Pons (tissue), 1 donor: ENCODE measurements at places on chromosomes 1 and 21.

- DNase-seq: no peak
Observed at GRCh38 chr1:32810358-32810757, 6.8 kb downstream of the YARS1 start.

DNA sequence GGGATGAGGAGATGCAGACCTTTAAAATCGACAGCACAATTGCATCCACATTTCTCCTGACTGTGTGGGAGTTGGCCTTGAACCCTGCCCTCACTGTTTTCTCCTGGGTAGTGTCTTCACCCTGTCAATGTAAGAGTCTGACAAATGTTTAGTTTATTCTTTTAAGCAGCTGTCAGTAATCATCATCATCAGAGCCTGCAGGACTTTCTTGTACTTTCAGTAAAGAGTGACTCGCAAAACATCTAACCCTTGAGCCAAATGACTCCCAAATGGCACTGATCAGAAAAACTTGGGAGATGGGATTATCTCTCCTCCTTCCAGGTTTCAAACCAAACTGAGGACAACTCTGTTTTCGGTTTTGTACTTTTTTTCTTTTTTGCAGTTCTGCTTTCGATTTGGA, 460.2 kb downstream of the KIF26B start:
- peak; percentile 9 for DNase-seq

DNA sequence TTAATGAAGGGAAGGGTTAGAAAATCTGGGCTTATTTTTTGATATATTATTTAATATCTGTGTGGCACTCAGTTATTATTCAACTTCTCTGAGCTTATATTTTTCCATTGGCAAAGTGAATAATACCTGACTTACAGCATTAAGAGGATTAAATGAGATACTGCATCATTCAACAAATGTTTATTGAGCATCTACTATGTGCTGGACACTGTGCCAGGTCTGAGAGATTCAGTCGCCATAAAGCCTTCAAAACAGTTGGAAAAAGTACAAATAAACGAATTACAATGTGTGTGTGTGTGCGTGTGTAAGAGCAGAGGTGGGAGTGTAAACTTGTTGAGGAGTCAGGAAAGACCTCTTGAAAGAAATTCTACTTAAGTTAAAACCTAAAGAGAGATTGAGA, 87.9 kb upstream of the CD53 start:
- DNase-seq: no peak

DNA sequence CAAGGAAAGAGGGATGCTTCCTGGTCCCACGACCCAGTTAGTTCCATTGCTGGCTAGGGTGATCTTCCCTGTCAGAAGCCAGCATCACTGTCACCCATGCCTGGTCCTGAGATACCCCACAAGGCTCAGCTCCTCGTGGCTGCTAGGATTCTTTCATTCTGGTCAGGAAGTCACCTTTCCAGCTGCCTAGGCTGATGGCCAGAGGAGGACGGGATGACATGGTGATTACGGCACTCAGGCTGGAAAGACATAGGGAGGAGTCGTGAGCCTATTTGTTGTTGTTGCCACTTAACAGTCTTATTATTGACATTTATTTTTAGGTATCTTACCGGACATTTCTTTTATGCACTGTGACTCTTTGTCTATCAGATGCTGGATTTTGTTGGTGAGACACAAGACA, 20.0 kb upstream of the MAPKAPK2 start:
- DNase-seq: no peak

DNA sequence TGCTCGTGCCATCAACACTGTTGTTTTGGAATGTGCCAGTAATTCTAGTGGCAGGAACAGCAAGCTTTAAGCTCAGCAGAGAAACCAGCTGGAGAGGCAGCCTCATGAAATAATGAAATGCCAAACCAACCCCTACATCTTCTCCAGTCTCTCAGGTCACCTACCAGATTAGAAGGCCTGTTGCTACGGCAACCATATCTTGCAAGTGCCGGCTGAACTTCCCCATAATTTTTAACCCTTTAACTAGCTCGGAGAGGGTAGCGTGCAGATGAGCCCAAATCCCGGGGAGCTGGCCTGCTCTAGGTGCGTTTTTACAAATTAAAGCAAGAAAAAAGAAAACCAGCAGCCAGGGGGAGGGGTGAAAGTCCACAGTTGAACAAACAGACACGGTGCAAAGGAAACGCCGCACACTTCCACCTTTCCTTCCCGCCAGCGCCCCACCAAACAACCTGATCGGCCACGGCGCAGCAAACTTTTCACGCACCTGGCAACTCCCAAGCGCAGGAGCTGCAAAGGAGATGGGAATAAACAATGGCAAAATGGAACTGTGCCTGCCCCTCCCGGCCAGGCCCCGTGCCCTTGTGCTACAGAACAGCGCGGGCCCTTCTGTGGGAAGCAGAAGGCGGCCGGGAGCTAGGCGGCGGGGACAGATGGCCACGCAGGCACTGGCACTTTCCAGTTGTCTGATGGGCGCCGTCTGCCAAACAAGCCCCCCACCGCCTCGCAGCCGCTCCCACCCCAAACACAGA, 50.1 kb downstream of the SSBP3 start:
- no peak for DNase-seq

DNA sequence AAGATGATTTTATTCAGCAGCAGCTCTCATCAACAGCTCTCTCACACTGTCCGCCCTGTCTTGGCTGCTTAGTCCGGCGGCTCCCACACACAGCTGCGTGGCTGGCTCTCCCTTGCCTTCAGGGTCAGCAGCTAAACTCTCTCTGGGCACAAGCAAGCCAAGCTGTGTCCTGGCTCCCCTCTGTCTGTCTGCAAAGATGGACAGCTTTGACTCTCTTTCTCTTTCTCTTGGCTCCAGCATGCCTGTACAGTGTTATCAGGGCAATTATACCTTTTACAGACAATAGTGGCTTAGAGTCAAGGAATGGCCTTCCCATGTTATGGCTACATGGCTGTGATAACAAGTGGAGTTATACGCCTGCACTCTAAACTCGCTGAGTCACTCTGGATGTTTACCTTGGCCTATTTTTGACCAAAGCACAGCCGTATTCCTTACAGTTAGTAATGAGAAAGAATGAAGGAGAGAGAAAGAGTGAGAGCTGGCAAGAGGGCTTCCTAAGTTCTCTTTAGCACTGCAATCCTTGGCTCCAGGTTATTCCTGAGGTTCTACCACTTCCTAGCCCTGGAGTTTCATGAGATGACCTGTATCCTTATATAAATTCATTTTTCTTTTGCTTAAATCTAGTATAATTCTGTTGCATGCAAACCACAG, 59.9 kb upstream of the ZSWIM5 start:
- DNase-seq: peak; percentile 4

GRCh38 chr1:25612421-25612820, 4.2 kb upstream of the MAN1C1 start:
- DNase-seq: no peak

GRCh38 chr1:178267646-178268094, 173.8 kb downstream of the RASAL2 start:
- DNase-seq: no peak

- no peak for DNase-seq
Observed at GRCh38 chr21:36395353-36396111, 10.3 kb downstream of the CHAF1B start.

GRCh38 chr1:78829644-78830043, 176.9 kb downstream of the ADGRL4 start:
- no peak for DNase-seq

GRCh38 chr1:219666242-219666641, 53.3 kb upstream of the ZC3H11B start:
- DNase-seq: no peak

DNA sequence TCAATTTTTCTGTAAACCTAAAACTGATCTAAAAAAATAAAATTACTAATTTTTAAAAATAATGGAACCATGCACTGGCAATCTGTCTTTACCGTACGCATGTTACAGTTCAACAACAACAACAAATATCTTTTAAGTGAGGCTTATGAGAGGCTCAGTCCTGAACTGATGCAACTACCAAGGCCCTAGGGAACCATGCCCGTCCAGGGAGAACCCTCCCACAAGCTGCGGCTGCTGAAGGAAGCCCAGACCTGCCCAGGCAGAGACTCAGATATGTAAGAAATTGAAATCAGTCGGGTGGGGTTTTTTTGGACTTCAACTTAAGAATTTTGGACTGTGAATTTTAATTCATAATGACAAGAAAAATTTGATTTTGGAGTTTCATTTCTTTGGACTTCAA, 91.1 kb downstream of the NPHP4 start:
- DNase-seq: no peak

GRCh38 chr1:152505083-152505482, 5.5 kb upstream of the LCE5A start:
- no peak for DNase-seq

DNA sequence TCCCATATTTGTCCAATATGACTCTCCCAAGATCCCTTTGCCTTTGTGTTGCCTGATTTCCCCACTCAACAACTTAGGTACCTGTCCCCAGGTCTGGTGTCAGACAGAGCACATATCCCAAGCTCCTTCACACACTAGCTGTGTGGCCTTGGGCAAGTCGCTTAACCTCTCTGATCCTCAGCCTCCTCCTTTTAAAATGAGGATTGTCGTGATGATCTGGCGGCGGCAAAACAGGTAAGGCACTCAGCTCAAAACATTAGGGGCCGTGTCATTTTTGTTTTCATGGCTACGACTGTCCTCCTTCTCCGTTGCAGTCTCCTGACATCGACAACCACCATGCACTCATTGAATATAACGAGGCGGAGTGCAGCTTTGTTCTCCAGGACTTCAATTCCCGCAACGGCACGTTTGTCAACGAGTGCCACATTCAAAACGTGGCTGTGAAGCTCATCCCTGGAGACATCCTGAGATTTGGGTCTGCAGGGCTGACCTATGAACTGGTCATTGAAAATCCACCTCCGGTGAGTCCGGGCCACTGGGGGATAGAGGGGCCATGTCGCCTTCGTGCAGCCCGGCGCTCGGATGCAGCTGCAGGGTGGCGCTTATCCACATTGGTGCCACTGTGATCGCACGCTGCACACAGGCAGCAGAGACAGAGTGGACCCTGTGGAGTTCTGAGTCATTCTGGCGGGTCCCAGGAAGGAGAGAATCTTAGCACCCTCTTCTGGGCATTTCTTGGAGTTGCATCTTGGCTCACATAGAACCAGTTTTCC, 25.2 kb downstream of the FHAD1 start:
- peak; percentile 81 for DNase-seq

DNA sequence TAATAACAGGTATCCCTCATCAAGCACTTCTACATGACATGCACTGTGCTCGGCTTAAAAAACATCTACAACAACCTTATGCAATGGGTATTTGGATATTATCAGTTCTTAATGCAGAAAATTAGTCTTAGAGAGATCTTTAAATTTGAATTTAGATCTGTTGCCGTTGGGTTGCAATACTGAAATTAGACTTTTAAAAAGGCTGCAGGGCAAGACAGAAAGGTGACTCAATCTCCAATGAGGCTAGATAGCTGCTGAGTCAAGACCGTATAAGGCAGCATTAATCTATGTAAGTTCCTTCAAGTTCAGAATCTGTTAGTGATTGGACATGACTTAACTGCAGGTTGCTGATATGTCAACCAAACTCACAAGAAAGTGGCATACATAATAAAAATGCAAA, 37.3 kb downstream of the OLFM3 start:
- no peak for DNase-seq

- peak; percentile 39 for DNase-seq
Observed at GRCh38 chr1:94983171-94983739, 56.3 kb upstream of the CNN3 start.

GRCh38 chr1:100794748-100795645, 75.5 kb downstream of the VCAM1 start:
- DNase-seq: no peak

DNA sequence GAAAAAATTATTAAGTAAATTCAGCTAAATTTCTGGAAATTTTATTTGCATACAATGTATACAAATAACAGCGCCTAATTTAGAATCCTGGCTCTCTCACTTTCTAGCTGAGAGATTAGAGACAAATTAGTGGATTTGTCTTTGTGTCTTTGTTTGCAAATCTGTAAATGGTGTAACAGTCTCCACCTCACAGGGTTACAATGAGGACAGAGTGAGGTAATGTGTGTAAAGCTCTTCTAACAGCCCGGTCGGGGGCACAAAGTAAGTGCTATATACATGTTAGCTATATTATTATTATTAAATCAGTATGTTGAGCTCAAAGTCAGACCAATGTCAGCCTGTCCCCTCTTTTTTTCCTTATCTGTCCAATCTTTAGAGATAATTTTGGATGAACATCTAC, 5.0 kb upstream of the ADAMTSL4 start:
- no peak for DNase-seq

DNA sequence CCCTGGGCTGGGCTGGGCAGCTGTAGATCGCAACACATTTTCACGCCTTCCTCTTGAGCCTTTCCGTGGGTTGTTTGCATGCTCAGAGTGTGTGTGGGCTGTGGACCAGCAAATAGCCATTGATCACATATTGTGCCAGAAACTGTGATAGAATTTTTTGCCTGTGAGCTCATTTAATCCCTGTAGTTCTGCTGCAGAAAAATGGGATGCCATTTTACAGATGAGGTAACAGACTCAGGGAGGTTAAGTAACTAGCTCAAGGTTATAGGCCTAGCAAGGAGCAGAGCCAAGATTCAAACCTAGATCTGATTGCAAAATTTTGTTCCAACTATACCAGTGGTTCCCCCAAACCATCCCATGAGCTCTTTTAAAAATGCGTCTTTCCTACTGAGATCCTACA, 10.5 kb downstream of the SPATA46 start:
- DNase-seq: no peak

DNA sequence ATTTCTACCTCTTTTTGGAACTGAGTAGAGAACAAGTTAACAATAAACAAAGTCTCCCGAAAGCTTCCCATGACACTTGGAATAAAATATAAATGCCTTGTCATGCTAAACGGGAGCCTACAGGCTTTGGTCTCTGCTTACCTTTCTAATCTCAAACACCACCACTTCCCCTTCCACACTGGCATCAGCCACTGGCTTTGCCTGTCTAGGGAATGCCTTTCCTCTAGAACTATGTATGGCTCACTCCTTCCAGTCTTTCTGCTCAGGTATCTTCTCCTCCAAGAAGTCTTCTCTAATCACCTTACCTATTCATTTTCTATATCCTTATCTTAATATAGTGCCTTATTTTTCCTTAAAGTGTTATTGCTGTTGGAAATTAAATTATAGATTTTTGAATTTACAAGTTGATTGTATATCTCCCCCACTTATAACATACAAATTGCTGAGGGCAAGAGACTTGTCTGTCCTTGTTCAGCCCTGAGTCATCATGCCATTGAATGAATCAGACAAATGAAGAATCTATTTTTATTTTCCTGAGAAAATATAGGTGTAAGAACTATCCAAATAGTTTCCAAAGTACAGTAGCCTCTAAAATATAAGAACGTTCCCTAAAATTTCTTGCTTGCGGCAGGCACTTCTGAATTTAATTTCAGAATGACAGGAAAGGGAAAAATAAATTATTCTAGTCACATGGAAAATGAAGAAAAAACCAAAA, 119.2 kb downstream of the TM2D1 start:
- no peak for DNase-seq
